Gastroesophageal sphincter (tissue), 4 donors: ENCODE measurements at places on chromosomes 2 and 18.

DNA sequence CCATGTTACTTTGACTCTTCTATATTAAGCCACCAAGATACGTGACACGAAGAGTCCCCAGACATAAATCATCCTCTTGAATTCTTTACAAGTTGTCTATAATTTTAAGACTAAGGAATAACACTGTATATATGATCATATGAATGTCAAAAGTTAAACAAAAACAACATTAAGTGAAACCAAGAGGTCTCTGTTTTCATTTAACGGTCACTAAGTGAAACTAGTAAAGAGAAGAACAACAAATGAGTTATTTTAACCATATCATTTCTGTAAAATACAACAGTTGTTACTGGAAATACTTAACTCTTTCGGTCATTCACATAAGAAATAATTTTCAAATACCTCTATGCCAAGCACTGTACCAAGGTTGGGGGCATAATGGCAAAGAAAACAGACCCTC lies 45.7 kb upstream of the STK17B start:
- no peak for ATAC-seq

DNA sequence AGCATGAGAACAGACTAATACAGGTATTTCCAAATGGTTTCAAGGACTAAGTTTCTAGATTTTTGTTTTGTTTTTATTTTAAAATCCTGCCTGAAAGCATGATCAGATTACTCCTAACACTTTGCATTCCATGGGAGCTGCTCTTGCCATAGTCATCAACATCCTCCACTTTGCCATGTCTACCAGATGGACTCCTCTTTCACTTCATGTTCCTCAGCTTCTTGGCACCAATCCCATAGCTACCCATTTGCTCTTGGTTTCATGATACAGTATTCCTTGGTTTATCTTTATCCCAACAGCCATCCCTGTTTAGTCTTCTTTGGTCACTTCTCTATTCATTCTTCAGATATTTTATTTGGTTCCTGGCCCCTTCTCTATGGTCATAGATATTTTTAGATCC lies 154.2 kb upstream of the CCDC195 start:
- ATAC-seq = no peak

GRCh38 chr2:36351736-36352349 lies 3.7 kb upstream of the CRIM1 start:
- no peak for ATAC-seq

DNA sequence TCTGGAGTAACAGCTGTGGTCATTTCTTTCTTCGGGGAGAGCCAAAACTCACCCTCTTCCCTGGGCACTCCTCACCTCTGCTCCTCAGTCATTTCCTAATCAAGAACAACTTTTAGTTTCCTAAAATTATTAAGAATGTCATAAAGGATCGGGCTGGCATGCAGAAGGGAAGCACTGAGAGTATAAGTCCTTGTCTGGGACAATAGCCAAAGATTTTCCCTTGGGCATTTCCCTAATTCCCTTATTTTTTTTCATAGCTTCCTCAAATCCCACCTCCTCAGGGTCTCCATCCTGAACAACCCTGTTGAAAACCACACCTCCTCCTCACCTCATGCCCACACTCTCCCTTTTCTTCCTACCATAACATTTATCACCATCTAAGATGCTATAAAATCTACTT lies 115.0 kb downstream of the MREG start:
- ATAC-seq = no peak

DNA sequence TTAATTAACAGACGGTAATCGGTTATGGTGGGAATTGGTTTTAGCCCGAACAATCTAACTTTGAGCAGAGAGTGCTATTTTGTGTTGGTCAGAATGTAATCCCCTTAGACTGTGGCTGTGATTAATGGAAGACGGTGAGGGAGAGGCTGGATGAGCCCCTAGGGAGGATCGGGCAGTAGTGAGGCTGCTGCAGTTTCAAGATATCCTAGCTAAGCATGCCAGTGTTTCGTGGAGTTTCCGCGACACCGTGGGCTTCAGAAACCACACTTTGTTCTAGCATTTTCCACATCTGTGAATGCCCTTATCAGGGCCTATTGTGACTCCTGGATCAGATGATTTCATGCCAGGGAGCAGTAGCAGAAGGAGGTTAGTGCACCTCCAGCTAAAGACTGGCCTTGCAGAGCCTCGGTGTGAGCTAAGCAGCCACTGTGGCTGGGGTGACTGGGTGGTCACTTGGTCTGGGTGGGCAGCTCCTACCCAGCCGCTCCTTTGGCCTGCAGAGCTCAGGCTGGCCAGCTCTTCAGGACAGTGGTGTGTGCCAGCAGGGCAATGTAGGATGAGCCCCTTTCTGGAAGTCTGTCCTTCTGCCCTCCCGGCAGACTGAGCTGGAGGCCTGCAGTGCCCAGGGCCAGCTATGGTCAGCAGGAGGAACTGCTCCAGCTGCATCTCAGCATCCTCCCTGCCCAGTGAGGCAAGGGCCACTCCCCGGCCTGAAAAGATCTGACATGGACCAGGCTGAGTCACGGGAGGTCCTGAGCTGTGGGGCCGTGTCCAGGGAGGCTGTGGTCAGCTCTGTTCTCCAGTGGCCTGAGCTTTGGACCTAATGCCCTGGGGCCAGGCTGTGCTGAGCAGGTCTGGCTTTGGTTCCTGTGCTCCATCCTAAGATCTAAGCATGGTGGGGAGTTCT lies 142.6 kb upstream of the GPC1 start:
- no peak for ATAC-seq

- no peak for ATAC-seq
These were observed 17.2 kb downstream of the CLK1 start for GRCh38 chr2:200847269-200847668.

DNA sequence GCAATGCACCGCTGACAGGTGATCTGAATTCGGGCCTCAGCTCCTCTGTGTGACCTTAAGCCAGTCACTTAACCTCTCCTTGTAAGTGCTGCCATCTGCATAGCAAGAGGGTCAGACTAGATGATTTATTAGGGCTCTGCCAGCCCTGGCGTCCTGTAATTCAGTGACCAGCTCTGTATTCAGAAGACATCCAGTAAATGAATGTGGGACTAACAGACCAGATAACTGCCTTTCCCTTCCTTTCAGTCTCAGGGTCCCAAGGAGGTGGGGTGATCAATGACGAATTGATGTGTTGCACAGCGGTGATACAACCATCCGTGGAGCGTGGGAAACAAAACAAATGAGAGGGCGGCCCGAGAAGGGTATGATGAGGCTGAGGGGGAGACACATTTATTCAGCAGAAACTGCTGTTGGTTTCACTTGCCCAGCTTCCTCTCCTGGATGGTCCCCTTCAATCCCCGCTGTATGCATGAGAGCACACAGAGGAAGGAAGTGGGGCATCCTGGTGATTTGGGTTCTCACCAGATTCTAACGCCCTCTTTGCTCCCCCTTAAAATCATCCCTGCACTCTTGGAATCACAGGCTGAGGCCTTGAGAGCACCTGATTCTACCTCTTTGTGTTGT lies 92.8 kb downstream of the VIT start:
- no peak for ATAC-seq

DNA sequence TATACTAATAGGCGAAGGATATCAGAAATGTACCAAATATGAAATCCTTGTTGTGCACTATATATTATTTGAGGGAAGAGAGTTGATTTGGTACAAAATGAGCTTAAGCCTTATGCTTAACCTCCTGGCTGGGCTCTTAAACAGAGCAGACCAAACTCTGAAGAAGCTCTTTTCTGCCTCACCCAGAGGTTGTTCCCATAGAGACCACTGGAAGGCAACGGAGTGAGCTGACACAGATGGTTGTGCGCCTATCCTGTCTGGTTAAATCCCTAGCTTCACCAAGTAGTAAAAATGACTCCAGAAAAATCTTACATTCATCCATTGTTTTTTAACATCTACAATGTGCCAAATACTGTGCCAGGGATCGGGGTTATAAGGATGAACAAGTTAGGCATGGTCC lies 55.9 kb upstream of the NOL4 start:
- ATAC-seq = no peak

DNA sequence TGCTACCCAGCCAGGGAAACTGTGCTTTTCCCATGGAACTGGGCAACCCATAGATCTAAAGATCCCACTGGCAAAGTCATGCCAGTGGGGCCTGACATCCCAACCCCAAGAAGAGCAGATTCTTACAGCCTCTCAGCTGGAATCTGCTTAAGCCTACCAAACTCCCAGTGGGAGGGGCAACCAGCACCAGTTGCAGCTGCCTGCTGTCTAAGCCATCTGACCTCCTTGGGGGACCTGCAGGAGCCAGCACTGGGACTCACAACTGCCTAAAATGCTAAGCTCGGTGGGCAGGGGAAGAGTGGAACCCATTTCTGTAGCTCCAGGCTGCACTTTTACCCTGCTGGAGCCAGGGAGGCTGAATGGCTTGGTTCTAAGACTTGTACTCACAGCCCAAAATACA lies 770.7 kb upstream of the SLC8A1 start:
- ATAC-seq = no peak

GRCh38 chr2:111694700-111695101 lies 189.3 kb downstream of the ANAPC1 start:
- peak; percentile 62 for ATAC-seq

DNA sequence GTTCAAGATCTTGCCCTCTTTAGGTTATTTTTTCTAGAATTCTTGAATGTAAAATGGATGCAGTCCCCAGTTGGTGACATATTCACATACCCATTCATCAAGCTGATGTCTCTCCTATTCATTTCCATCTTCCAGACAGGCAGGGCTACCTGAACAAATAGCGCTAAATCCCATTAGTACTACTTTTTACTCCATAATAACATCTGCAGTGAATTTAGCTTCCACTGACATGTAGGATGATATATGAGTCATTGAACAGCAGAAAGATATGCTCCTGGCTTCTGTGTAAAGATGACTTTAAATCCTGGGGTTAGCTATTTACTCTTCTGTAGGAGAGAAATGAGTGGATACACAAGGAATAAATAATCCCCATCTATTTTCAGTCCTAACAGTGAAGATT lies 194.7 kb downstream of the RND3 start:
- ATAC-seq = no peak

- ATAC-seq = no peak
These were observed 95.5 kb upstream of the CREB1 start for GRCh38 chr2:207434306-207434705.

DNA sequence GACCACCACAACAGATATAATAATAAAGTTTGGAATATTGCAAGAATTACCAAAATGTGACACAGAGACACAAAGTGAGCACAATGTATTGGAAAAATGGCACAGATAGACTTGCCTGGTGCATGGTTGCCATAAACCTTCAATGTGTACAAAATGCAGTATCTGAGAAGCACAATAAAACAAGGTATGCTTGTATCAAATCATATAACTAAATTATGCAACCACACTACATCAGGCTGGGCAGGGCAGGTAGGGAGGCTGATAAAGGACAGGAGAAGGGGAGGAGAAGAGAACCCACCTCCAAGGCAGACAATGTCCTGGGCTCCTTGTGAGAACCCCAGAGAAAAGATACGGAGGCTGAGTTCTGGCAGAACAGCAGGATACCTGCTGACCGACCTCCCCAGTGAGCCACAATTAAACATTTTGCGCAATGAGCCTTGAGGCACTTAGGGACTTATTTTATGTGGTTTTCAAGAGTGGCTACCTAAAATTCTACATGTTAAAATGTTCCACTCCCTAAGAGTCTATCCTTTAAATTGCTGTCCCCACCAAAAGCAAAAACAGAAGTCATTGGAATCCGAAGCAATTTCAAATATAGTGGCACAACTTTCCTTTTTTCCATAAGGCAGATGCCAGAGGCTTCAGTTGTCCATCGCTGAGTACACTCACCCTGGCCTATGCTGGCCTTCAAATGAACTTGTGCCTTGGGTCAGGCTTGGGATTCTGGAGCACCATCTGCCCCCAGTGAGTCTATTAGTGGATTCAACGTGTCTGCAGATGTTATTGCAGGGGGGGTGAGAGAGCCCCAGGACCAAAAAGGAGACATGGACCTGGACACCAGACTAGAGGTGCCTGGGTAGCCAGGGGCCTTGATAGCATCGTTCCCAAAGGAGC lies 16.8 kb downstream of the WDFY1 start:
- no peak for ATAC-seq

DNA sequence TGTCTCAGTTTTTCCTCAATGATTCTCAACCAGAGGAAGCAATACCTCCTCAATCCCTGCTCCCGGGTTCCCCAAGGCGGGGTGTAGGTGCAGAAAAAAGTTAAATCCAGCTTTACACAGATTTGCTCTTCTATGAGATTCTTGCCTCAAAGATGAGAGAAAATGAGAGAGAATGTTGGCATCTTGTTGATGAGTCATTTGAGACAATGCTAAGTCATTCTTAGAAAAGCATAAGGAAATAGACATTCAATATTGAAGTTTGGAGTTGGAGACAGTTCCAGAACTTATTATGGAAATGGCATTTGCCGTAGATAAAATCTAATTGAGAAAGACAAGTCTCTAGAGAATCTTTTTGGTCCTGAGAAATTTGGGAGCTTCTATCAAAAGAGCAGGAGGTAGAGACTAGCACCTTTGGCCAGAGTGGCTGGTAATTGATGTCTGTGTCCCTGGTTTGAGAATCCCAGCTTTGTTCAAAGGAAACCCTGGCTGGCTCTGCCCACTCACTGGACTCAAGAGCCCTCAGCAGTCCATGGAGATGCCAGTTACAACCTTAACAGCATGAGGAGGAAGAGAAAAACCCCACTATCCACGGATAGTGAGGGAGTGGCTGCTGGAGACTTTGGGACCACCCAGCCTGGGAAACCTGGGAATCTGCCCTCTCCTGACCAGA lies 181.2 kb downstream of the FAM124B start:
- ATAC-seq = no peak

GRCh38 chr2:2834516-2835254 lies 503.6 kb upstream of the MYT1L start:
- ATAC-seq = no peak

DNA sequence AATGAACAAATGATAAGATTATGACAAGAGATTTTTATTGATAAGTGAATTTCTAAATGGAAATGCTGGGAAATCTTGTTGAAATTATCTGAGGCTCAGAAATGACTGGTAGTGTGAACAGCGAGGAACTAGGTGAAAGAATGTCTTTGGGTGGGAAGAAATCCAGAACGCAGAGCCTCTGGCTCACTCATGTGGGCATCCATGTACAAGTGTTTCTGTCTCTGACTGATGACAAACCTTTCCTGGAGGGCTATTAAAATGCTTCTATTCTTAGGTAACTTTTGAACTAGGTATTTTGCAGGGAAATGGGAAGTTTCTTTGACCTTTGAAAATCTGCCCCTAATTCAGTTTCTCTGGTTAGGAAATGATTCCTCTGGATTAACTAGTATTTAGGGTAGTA lies 598.6 kb downstream of the SLC4A3 start:
- ATAC-seq = no peak

- ATAC-seq = no peak
These were observed 47.5 kb downstream of the ARID5A start for GRCh38 chr2:96584017-96584416.

GRCh38 chr2:62653582-62654422 lies 51.7 kb upstream of the EHBP1 start:
- ATAC-seq = no peak
